Kidney glomerular epithelial cell (primary cell): ENCODE measurements at places on chromosomes 7 and 10.

- DNase-seq = no peak
Measured at GRCh38 chr7:84195295-84196060, 889 bp upstream of the SEMA3A start.

GRCh38 chr10:114053946-114054345 is 10.3 kb downstream of the ADRB1 start:
- no peak for DNase-seq

GRCh38 chr10:47370015-47370767 is 13.9 kb downstream of the ZNF488 start:
- no peak for DNase-seq

GRCh38 chr10:86798025-86798424 is 41.6 kb downstream of the BMPR1A start:
- DNase-seq = no peak

DNA sequence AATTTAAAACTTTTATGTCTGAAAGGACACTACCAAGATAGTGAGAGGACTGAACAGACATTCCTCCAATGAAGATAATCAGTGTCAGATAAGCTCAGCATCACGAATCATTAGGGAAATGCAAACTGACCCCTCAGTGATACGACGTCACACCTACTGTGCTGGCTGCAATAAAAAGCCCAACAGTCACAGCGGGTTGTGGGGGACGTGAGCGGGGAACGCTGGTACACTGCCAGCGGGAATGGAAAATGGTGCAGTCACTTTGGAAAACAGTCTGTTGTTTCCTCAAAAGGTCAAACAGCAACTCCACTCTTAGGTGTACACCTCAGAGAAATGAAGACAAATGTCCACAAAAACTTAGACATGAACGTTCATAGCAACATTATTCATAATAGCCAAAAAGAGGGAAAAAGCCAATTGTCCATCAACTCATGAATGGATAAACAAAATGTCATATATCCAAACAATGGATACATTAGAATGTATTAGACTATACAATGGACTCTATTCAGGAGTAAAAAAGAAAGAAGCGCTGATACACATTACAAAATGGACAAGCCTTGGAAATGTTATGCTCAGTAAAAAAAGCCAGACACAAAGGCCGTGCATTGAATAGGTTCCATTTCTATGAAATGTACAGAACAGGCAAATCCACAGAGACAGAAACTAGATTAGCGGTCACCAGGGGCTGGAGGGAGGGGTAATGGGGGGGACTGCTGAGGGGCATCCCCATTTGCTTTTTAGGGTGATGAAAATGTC is 2.4 kb upstream of the ECHS1 start:
- no peak for DNase-seq

GRCh38 chr10:100999742-101000126 is at the start of gene LZTS2:
TSS of gene LZTS2 (plus strand) at chr10:100999808. CDS start at chr10:101002539, 2,731 bp downstream.
- no peak for DNase-seq

DNA sequence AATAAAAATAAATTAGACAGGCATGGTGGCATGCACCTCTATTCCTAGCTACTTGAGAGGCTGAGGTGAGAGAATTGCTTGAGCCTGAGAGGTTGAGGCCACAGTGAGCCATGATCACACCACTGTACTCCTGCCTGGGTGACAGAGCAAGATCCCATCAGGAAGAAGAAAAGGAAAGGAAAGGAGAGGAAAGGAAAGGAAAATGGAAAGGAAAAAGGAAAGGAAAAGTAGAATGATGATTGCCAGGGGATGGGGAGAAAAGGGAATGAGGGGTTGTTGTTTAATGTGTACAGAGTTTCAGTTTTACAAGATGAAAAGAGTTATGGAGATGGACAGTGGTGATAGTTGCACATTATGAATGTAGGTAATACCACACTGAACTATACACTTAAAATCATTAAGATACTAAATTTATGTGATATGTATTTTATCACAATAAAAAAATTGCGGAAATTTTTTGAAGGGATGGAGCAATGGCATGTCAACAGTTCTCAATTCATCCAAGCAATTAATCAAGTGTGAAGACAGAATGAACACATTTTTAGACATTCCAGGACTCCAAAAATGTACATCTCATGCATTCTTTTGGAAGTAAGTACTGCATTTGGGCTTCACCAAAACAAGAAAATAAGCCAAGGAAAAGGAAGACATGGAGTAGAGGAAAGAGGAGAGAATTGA is 44.3 kb downstream of the IL6 start:
- DNase-seq = no peak

- no peak for DNase-seq
Measured at GRCh38 chr7:149870701-149871483, 2.9 kb upstream of the ATP6V0E2 start.

- no peak for DNase-seq
Measured at GRCh38 chr10:45437587-45438465, 63.8 kb downstream of the ALOX5 start.

DNA sequence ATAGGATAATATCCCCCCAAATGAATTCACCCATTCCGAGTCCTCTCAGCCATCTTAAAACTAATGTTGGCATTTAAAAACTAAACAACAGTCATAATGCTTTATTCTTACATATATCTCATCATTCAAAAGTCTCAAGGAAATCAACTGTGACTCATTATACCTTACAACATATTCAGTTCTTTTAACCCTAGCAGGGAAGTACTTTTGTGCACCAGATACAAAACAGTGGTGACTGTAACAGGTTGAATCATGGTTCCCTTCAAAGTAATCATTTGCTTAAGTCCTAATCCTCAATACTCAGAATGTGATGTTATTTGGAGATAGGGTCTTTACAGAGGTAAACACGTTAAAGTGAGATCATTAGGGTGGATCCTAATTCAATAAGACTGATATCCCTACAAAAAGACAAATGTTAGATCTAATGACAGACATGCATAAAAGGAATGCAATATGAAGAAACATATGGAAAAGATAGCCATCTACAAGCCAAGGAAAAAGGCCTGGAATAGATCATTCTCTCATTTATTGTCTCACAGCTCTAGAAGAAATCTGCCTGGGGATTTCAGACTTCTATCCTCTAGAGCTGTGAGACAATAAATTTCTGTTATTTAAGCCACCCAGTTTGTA is 42.3 kb downstream of the RELN start:
- DNase-seq = no peak

DNA sequence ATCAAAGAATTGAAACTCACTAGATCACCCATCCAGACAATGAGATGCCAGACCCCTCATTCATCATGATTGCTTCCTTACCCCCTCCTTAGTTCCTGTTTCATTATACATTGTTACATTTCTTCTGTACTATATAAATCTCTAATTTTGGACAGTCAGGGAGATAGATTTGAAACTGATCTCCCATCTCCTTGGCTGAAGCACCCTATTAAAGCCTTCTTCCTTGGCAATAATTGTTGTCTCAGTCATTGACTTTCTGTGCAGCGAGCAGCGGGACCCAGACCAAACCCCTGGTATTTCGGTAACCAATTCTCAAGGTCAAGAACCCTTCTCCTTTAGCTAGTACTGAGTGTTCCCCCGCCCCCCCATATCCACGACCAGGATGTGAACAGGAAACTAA is 100.2 kb downstream of the ABLIM1 start:
- no peak for DNase-seq

DNA sequence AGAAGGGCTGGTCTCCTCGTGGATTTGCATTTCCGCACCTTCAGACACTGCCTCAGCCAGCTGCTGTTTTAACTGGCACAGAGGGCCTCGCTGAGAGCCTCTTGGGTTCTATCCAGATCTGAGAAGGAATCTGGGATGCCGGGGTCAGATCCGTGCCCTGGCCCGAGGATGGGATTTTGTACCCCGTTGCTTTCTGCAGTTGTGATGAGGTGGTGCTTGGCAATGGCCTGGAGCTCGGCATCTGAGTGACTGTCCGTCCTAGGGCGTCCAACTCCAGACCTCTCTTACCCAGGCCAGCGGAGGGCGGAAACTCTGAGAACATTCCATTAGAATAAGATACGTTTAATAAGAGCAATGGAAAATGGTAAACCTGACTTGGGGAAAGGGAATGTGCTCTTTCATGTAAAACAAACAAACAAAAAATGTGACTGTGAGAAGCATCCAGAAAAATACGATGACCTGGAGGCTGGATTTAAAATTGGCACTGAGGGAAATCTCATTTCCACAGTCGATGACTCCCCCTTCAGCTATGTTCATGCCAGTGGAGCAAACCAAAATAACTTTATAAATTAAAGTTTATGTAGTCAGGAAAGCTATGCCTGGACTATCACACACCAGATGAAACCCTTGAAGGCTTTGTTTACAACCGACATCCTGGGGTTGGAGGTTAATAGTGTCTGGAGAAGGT is 39.6 kb downstream of the GRK5 start:
- DNase-seq = peak; percentile 42

DNA sequence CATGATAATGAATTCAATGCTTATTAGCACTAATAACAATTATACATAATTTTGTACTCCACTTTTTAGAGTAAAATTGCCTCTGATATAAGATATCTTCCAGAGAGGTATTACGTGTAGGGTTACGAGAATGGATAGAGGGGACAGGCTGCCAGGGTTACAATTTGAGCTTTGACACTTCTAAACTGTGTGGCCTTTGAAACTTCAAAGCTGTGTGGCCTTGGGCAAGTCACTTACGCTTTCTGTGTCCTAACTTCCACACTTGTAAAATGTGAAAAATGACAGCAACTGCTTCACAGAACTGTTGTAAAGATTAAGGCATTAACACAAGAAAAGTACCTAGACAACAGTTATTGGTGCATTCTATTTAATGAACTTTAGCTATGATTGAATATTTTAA is 259.5 kb upstream of the SLC26A5 start:
- no peak for DNase-seq

DNA sequence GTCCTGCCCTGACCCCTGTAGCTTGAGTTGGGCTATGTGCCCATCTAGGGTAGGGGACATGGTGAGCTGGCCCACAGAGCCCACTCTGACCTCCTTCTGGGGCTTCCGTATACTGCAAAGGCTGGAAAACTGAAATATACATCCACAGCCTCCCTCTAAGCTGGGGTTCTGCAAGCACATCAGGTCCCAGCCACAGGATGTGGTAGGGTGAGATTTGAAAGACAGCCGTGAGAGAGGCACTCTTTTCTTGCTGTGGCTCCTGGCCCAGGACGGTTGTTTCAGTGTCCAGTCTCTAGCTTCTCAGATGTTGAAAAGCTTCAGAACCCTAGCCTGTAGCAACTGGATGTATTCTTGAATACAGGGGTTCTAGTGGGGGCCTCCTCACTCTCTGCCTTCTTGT is 60.1 kb upstream of the ADRB1 start:
- DNase-seq = no peak

GRCh38 chr10:126955934-126956711 is 50.9 kb downstream of the DOCK1 start:
- no peak for DNase-seq

DNA sequence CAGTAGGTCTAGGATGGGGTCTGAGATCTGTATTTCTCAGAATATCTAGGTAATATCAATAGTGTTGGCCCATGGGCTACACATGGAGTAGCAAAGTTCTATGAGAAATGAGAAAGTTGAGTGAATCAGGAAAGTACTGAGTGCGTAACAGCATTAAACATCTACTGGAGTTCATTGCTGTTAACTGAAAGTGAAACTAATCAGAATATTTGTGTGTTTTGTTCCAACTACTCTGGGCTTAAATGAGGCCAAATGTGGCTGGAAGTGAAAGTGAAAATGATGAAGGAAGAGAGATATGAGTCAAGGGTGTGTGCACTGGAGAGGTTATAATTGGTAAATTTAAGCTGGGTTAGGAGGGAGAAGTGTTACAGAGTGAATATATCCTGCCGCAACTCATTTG is 46.5 kb downstream of the TMEM106B start:
- DNase-seq = peak; percentile 23

- no peak for DNase-seq
Measured at GRCh38 chr10:102761981-102762380, 18.2 kb downstream of the WBP1L start.

GRCh38 chr10:49241385-49241784 is 53.2 kb upstream of the TMEM273 start:
- DNase-seq = no peak

DNA sequence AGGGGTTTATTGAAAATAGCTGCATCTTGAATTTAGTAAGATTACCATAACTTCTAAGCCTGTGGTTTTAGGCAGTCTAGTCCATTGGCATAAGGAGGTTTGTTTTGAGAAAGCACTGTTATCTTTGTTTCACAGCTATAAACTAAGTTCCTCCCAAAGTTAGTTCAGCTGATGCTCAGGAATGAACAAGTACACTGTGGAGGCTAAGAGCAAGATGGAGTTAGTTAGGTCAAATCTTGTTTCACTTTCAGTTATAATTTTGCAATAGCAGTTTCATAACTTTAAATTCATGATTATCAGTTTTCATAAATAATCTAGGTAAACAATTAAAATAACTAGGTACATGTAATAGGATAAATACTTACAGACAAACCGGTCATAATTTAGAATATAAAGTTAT is 15.4 kb downstream of the SEC61G start:
- DNase-seq = no peak

DNA sequence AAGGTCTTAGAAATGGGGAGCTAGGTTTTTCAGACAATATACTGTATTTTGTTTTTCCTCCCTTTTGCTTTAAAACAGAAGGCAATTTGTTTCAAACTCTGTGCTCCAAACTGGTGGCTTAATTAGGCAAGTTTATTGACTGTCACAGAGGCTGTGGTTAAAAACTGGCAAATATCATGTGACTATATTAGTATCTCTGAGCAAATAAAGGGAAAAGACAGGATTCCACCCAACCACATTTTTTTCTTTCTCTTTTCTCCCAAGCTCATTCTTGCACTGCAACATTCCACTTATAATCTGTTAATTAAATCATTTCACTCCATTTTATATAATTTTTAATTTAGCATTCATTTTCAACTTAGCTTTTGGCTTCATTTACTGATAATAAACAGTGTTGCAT is 615.8 kb downstream of the AUTS2 start:
- DNase-seq = no peak

- no peak for DNase-seq
Measured at GRCh38 chr7:157768198-157768597, 431.4 kb downstream of the DNAJB6 start.

GRCh38 chr10:126278851-126279250 is 109.4 kb downstream of the ADAM12 start:
- no peak for DNase-seq

GRCh38 chr10:58268454-58268945 is 462 bp upstream of the CISD1 start:
- DNase-seq = no peak

DNA sequence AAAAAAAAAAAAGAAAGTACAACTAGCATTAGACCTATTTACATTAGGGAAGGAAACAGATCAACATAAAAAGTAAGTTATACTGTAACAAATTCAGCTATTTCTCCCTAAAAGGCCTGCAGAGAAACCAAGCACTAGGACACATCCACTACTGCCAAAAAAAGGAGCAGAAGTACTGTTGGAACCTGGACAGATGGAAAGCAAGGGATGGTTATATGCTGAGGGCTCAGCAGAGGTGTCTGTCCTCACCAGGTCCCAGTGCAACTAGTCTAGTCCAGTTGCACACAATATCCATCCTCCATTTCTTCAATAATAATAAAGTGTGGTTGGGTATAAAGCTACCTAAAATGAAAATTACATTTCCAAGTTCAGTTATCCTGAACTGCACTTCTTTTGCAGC is 103.2 kb upstream of the IFRD1 start:
- no peak for DNase-seq

- no peak for DNase-seq
Measured at GRCh38 chr7:112172870-112173567, 33.2 kb downstream of the DOCK4 start.

GRCh38 chr10:75464478-75465449 is 33.3 kb downstream of the LRMDA start:
- no peak for DNase-seq
